ENCODE measurements at places on chromosomes 16 and 17.
A peak's percentile ranks its signal among the peaks of the same experiment; 100 is the strongest.

DNA sequence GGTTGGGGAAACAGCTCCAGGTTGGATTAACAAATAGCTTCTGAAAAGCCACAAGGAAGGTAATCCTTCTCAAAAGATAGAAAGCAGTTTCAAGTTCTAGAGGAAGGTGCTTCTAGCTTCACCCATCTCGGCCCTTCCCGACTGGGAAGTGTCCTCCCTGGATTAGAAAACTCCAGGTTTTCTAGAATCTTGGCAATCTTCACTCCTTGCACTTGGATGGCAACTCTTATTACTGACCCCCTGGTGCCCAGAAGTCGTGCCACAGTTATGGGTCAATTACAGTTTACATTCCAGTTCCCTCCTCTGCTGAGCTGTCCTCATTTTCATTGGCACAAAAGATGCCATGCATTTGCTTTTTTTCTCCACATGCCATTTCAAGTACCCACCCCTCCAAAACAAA, 65.6 kb downstream of the SMG6 start:
- no peak for DNase-seq

DNA sequence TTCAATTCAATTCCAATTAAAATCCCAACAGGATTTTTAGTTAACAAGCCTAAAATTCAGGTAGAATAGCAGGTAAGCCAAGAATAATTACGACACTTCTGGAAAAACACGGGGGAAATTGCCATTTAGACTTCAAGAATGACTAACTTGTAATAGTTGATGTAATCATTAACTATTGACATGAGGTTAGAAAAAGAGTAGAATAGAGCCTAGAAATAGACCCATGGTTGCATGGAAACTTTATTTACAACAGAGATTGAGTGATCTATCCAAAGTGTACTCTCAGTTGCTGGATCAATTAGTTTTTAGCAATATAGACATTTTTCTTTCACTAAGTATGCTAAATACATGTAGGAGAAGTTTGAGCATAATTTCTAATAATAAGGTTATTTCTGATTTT, 3.6 kb upstream of the SLC13A5 start:
- no peak for DNase-seq

DNA sequence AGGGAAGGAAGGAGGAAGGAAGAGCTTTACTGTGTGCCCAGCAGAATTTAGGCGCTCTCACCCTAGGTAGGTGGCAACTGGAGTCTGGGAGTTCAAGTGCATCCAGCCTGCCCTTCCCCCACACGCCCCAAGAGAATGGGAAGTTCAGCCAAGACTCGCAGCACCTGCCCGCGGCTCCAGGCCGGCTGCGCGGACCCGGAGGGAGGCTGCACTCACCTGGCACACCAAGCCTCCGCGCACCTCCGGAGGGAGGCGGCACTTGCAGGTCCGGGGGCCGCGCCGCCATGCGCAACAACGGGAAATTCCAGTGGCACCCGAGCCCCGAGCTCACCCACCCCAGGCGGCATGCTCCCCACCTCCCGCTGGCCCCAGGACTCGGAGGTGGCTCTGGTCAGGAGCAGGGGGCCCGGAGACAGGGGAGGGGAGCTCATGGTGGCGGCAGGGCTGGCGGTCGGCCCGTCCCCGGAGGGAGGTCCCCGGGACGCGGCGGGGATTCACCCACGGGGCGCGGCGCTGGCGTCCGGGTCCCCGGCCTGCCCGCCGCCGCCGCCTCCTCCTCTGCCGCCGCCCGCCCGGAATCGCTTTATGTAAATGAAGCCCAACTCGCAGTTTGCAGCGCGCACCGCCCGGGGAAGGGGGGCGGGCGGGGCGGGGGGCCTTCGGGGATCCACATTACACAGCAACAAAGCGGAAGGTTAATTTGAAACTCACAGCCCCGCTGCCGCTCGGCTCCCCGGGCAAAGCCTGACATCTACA, at the start of gene ZFHX3:
TSS of gene ZFHX3 (minus strand) at position 593 of the 756 bp plus-strand sequence. CDS start 87,983 bp downstream, outside the sequence.
- DNase-seq = peak; percentile 66

GRCh38 chr17:2982854-2983253, 80.6 kb downstream of the OR1D5 start:
- no peak for DNase-seq

GRCh38 chr16:23134274-23134673, 15.0 kb downstream of the USP31 start:
- no peak for DNase-seq

GRCh38 chr17:58278661-58279015, 2.1 kb downstream of the MPO start:
- no peak for DNase-seq

DNA sequence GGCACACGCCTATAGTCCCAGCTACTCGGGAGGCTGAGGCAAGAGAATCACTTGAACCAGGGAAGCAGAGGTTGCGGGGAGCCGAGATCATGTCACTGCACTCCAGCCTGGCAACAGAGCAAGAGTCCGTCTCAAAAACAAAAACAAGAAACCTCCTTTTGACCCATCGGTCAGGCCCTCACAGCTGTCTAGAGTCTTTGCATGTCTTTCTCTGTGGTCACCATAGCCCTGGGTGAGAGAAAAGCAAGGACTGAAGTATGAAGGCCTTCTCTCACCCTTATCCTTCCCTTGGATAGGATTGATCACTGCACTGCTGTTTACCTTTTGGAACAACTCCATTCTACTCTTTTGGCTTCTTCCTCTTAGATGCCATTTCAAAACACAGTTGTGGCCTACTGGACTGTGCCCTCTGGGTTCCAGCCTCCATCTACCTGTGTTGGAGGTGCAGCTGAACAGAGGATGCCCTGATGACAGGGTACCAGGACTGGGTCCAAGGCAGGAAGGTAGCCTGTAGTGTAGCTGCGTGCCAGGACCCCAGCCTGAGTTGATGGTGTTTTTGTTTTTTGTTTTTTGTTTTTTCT, 37.1 kb downstream of the LDHD start:
- DNase-seq = no peak

All from activated naive CD4-positive, alpha-beta T cell treated with anti-CD3 and anti-CD28 coated beads, Interleukin-2, amount 10 ng/mL, durations not matched to agents 7 days and 5 days (primary cell).